Activated naive CD4-positive, alpha-beta T cell treated with anti-CD3 and anti-CD28 coated beads, Interleukin-2, amount 50 U/mL, for 72 hours (primary cell): ENCODE measurements at places on chromosomes 16 and 17. TPM values are rescaled to one million over a fixed set of nuclear protein-coding genes. Genes with fewer than 3 reads are reported as not detected.

PIMREG gene
- 13.1 TPM for total RNA-seq

GRCh38 chr16:67333315-67333714, 6.7 kb downstream of the LRRC36 start:
- no peak for DNase-seq

AOC3 gene
- 5.0 TPM for total RNA-seq

ANKRD40CL gene
- not detected for total RNA-seq

CAPNS2 gene
- total RNA-seq = not detected

GRCh38 chr16:81174644-81175324, 63.7 kb upstream of the BCO1 start:
- DNase-seq = no peak

DNA sequence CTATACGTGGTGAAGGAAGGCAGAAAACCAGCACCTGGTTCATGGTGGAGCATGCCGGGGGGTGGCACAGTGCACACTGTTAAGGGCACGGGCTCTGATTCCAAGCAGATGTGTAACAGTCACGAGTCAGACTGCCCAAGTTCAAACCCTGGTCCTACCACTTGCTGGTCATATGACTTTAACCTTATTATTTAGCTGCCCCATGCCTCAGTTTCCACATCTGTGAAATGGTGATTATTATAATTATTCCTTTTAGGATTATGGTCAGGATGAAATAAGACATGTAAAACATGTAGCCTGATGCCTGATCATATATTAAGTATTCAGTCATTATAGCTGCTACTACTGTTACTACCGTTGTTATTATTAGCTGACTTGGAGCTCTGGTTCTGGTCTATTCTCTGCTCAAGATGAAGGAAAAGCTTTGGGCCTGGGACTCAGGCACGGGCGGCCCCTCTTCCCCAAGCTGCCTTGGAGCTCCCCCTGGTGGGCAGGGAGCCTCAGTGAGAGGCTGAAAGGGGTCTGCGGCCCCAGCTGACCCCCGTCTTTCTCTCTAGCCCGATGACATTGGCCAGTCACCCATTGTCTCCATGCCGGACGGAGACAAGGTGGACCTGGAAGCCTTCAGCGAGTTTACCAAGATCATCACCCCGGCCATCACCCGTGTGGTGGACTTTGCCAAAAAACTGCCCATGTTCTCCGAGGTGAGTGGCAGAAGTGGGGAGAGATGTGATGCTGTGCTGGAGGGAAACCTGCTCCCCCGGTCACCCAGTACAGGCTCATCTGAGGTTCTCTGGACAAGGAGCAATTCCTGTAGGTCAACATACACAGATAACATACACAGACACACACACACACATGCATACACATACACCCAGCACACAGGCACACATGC, 14.0 kb downstream of the NR1D1 start:
- DNase-seq = peak; percentile 71

GRCh38 chr17:13157656-13158055, 139.8 kb upstream of the ELAC2 start:
- no peak for DNase-seq

DNA sequence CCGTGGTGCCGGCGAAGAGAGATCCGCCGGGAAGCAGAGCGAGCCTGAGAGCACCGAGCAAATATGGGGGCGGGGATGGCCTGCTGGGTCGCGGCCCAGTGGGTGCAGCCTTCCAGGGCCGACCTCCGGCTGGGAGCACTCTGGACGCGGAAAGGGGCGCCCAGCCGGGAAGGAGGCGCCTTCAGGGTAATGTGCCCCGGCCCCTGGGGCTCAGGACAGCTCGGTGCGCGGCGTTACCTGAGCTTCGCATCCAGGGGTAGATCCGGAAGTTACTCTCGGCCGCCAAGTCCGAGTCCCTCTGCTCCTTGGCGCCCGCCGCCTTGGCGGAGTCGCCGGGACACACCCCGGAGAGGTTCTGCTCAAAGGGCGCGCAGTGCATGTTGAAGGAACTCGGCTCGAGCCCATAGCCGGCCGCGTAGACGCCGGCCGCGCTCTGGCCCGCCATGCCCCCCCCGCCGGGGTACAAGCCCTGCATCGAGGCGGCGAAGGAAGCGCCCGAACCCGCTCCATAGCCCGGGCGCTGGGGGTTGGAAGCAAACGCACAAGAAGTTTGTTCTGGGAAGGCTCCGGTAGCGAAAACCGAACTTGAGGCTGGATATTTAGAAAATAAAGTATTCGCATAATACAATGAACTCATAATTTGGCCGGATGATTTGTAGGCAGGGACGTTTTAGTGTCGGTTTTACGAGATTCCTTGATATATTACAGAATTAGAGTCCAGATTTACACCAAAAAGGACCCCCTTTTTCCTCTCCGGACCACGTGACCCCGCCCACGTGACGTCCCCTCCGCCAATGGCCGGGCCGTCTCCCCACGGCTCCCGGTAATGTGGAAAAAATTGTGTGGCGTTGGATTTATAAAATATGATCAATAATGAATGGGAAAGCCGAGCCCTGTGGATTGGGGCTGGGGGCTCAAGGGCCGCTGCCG, at the start of gene HOXB7:
HOXB7 (minus strand) TSS at position 736 of the 930 bp plus-strand sequence; CDS start at position 637, 99 bp downstream.
- peak; percentile 71 for DNase-seq

DNA sequence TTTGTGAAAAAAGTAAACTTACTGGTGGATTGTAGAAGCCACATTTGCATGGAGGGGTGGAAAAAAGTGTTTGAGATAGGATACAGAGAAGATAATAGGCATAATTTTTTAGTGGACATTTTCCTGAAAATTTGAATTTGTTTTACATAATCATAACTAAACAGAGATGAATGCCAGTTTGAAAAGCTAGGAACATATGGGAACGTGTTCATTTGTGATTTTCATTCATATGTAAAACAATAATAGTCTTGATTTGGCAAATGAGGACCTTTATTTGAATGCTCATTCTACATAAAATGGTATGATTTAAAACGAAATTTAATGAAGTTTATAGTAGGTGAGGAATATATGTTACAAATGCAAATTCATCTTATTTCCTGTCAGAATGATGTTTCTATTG, 263.9 kb downstream of the BCAS3 start:
- DNase-seq = no peak

SYT17 gene
- total RNA-seq = not detected

DNA sequence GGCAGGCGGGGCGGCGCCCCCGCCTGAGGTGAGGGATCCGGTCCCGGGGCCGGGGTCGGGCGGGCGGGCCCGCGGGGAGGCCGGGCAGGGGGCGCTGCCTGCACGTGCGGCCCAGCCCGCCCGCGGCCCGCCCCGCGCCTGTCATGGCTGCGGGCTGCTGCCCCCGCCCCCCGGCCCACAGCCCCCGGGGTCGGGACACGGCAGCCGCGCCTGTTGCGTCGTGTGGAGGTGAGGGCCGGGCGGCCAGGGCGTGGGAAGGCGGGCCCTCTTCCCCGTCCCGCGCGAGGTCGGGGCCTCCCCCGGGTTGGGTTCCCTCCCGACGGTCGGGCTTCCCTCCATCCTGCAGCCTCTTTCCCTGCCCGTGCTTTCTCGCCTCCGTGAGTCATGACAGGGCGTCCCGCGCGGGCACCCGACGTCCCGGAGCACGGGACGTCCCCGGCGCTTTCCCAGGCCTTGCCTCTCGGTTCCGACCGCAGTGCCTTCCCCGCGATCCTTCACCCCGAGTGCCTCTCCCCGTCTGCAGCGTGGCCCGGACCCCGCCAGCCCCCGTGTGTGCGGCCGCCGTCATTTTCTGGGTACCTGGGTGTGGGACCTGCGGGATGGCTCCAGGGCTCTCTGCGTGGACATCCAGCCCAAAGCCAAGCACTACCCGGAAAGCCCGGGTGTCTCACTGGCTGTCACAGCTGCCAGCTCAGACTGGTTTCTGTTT, 76.7 kb downstream of the CHD9 start:
- peak; percentile 91 for DNase-seq
